ENCODE measurements at places on chromosomes 12 and 14. TPM values are rescaled to one million over a fixed set of nuclear protein-coding genes. Genes with fewer than 3 reads are reported as not detected.

CAND1 gene
- 42.1 TPM for total RNA-seq

CPNE6 gene
- total RNA-seq = 1.3 TPM

RPS29 gene
- total RNA-seq = 4,116 TPM

CLEC4C gene
- total RNA-seq = not detected

PRB2 gene
- total RNA-seq = not detected

MON2 gene
- total RNA-seq = 154 TPM

LALBA gene
- total RNA-seq = not detected

SLCO1B1 gene
- not detected for total RNA-seq

VWF gene
- total RNA-seq = 251 TPM

INSM2 gene
- total RNA-seq = not detected

NKX2-1 gene
- not detected for total RNA-seq

AQP6 gene
- not detected for total RNA-seq

KCNK13 gene
- 0.14 TPM for total RNA-seq

OVCH1 gene
- 3.0 TPM for total RNA-seq

DEGS2 gene
- total RNA-seq = not detected

CAPZA3 gene
- total RNA-seq = not detected

GCH1 gene
- total RNA-seq = 2.8 TPM

LPAR5 gene
- 4.8 TPM for total RNA-seq

MANSC4 gene
- not detected for total RNA-seq

KRT85 gene
- total RNA-seq = not detected

FAM216A gene
- 3.7 TPM for total RNA-seq

SERPINA3 gene
- 252 TPM for total RNA-seq

FOXM1 gene
- total RNA-seq = not detected
